Activated naive CD8-positive, alpha-beta T cell treated with anti-CD3 and anti-CD28 coated beads for 36 hours (primary cell): ENCODE measurements at places on chromosomes 11 and 22.

DNA sequence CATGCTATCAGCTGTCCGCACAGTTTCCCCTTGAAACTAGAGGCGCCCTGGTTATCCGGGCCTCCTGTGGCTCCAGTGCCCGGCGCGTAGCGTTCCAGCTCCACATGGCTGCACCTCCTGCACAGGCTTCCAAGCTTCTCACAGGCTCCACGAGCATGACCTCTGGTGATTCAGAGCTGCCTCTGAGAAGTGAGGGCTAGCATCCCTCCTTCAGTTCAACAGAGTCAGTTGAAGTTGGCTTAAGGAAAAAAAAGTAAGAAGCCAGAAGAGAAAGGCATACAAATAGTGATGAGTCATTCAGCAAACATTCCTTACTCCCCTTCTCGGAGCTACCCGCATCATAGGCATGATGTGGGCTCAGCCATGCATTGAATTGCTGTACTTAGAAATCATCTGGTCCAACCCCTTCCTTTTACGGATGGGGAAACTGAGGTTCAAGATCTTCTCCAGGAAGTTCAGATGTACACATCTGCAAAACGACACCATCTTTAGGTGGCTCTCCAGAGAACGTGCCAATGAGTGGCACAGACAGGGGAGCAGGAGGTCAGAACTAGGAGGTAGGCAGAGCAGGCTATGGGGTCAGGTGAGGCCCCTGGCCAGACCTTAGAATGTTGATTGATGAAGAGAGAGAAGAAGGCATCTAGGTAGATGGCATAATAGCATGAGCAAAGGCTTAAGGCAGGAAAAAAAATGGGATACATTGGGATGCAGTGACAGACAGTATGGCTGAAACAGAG lies 216.3 kb upstream of the TBCEL start:
- DNase-seq = no peak

DNA sequence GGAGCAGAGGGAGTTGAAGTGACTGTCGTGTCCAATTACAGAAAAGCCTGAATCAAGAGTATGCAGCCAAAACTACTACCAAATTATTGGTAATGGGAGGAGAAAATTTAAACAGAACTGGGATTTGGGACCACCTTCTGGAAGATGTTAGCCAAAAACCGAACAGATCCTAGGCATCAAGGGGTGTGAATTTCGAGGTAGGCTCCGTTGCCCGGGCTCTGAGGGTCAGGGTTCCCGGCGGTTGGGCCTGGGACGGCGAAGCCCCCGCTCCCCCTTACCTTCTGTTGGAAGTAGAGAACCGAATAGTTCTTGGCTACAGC lies 313 bp downstream of the PRCP start:
- DNase-seq = no peak

DNA sequence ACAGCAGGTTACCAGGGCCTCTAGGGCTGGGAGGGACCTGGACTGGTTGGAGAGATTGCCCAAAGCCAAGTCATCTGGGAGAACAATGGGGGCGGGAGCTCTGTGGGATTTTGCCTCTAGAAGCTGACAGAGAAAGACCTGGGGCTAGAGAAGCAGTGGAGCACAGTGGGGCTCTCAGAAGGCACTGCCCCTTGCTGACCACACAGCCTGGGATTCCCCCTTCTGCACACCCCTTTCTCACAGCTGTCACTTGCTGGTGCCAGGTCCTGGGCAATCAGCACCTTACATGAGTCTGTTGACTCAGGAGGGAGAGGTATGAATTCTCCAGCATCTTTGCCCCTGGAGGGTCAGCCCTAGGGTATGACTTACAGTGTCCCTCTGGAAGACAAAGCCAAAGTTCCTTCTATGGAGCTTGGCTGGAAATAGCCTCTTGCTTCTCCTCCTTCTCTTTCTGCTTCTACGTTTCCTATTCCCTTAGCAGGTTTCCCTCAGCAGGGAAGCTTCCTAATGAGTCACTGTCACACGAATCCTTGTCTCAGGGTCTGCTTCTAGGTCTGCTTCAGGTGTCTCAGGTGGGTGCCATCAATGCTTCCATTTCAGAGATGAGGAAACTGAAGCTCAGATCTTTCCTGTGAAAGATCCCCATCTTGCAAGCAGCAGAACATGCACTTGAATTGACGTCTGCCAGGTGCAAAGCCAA lies 27.0 kb downstream of the GDPD5 start:
- DNase-seq = no peak

DNA sequence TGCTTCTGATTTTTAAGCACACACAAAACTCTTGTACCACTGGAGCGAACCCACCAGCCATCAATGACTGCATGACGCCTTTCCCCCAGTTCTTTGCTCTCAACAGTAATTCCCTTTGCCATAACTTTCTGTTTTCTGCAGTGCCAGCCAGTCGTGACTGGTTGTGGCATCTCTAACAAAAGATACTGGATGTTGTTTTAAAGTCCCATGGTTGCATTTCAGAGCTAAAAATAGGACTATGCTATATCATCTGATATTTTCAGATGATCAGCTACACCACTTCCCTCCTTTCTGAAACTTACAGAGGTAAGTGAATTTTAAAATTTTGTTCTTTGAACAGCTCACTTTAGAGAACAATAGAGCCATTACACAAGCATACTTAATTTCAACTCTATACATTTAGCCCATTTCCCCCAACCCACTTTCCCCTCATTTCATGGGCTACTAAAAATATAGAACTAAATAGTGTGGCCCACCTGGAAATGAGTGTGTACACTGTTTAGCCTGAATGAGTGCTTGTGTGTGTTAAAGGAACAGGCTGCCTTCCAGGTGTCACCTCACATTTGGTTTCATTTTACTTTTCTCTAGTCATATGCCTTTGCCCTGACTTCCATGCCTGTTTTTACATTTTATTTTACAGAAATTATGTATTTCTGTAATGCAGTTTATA lies 136.9 kb upstream of the ZC3H12C start:
- no peak for DNase-seq

DNA sequence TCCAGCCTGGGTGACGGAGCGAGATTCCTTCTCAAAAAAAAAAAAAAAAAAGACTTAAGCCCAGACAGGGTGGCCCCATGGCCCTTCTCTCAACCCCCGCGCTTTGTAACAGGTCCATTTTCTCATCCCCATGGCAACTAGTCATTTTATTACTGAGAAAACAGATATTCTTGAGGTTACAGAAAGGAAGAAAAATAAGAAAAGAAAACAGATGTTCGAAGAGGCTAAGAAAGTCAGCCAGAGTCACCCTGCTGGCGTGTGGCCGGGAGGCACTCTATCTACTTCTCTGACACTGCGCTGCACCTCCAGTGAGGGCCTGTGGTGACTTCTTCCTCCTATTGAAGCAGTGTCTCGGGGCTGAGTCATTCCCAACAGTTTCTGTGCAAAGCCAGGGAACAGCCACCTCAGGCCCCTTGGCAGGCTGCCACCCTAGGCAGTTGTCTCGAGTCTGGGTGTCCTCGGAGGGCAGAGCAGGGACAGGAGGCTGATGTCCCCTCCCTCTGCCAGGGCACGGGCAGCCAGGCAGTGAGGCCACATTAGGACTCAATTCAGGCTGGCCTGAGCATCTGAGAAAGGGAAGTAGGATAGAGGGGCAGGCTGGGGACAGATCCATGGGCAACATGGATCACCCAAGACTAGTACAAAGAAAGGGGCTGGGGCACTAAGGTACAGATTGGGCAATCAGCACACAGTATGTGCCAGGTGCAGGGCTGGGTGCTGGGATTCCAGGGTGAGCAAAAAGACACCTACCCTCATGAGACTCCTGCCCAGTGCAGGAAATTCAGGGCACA lies 16.4 kb upstream of the SYVN1 start:
- DNase-seq = peak; percentile 32

GRCh38 chr11:59698506-59698905 lies 15.1 kb downstream of the OR10V1 start:
- no peak for DNase-seq

DNA sequence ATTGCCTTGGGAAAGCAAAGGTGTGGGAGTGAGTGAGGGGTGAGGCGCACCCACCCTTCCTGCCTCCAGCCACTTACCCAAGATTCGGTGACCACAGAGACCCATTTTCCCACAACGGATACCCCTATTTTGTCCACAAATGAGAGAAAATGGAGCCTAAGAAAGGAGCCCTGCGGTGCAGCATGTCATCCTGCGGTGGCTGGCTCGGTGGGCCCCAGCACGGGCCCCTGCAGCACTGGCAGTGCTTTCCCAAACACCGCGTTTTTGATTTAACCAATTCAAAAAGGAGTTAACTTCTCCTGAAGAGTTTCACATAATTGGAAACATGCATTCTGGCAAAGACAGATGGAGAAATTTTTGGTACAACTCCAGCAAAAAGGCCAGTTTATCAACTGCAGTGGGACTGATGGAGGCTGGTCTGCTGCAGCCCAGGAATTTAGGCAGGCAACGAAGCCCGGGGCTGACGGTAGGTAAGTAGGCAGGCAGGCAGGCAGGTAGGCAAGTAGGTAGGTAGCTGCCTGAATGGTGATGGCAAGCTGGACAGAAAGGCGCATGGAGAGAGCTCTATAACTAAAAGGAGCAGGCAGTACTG lies 84.2 kb downstream of the FDX1 start:
- DNase-seq = no peak

GRCh38 chr11:27084518-27084917 lies 43.9 kb downstream of the BBOX1 start:
- DNase-seq = no peak

DNA sequence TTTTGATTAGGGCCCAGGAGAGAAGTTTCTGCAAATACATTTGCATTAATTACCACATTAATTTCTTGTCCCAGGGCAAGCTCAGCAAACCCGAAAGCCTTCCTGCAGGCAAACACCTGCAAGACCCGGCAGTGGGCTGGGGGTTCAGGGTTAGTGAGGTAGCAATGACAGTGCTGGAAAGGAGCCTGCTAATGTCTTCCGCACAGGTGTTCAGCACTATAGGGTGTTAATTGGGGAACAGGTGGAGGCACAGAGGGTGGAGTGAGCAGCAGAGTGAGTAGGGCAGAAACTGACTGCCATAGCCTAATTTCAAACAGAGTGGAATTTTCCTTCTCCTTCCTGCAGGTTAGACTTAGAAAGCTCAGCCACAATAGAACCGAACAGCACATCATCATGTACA lies 50.9 kb upstream of the UBASH3B start:
- no peak for DNase-seq

GRCh38 chr11:70666311-70666710 lies 268.0 kb downstream of the CTTN start:
- no peak for DNase-seq

DNA sequence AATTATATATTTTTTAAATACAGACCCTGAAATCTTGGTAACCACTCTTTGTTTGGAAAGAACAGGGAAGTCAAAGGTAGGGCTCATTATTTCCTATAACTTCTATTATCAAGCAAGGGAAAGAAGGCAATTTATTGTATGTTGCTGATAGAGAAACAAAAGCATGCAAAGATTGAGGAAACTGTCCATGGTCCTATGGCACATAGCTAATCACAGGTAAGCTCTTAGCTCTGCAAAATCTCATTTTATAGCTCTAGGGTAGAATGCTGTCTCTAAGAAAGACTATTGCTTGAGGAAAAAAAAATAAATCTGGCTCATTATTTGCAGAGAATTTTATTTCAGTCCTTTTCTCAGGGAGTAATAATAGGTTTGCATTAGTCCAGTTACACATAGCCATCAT lies 7.4 kb upstream of the GUCY1A2 start:
- DNase-seq = no peak

GRCh38 chr11:75437966-75438659 lies 5.1 kb upstream of the KLHL35 start:
- no peak for DNase-seq

- DNase-seq = no peak
These were observed 395.9 kb downstream of the OPCML start for GRCh38 chr11:133136376-133136775.

- peak; percentile 28 for DNase-seq
These were observed 5.4 kb downstream of the HYOU1 start for GRCh38 chr11:119051440-119052162.

DNA sequence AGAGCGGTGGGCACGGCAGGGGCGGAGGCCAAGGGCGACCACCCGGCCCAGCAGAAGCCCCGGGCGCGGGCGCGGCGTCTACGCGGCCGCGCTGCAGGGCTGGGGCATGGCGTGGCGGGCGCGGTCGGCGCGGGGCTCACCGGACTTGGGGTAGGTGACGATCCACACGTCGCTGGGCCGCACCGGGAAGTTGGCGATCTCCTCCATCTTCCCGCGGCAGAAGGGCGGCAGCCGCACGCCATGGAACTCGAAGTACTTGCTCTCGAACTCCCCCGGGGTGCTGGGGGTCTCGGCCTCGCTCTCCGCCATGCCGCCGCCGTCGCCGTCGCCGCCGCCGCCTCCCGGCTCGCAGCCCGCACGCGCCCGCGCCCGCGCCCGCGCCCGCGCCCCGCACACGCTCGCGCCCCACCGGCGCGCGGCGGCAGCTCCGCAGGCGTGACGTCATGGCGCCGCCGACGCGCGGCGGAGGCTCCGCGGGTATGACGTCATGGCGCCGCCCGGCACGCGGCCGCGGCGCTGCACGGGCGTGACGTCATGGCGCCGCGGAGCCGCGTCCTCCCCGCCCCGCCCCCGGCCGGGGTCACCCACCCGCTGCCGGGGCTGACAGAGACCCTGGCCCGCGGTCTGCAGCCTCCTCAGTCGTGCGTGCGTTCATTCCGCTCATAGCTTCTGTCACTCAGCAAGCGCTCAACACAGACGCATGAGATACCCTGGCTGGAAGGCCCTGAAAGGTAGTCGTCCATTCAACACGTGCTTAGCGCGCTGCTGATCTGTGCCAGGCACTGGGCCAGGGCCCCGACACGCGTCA lies at the start of gene SULT4A1:
TSS of gene SULT4A1 (minus strand) at position 440 of the 808 bp plus-strand sequence. CDS start at position 309, 131 bp downstream.
- DNase-seq = peak; percentile 11

- no peak for DNase-seq
These were observed 566.5 kb upstream of the B3GAT1 start for GRCh38 chr11:134978388-134979088.

- DNase-seq = no peak
These were observed 24.7 kb downstream of the KCNE3 start for GRCh38 chr11:74442636-74443035.

DNA sequence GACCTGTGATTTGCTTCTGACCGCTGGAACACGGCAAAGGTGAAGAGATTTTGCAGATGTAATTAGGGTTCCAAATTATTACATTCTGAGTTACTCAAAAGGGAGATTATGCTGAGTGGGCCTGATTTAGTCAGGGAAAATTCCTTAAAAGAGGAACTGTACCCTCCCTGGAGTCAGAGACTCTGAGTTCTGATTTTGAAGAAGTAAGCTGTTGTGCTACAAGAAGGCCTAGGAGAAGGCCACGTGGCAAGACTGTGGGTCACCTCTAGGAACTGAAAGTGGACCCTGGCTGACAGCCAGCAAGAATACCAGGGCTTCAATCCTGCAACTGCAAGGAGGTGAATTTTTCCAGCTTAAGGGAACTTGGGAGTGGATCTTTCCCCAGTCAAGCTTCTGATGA lies 45.3 kb downstream of the CHRDL2 start:
- DNase-seq = no peak

DNA sequence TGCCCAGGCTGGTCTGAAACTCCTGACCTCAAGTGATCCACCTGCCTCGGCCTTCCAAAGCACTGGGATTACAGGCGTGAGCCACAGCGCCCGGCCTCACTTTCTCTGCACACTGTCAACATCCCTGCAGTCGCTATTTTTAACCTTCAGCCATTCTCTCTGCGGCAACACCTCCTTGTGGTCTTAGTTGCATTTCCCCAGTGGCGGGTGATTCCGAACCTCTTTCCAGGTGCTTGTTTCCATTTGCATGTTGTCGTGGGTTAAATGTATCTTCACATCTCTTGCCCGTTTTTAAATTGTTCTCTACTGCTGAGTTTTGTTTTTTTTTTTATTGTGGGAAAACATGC lies 2.2 kb upstream of the SCT start:
- no peak for DNase-seq
